Liver (tissue), 10 donors: ENCODE measurements at places on chromosomes 4 and X. TPM values are rescaled to one million over a fixed set of nuclear protein-coding genes. Genes with fewer than 3 reads are reported as not detected.

The DDIT4L gene
- polyA plus RNA-seq, result 0.13 TPM

DNA sequence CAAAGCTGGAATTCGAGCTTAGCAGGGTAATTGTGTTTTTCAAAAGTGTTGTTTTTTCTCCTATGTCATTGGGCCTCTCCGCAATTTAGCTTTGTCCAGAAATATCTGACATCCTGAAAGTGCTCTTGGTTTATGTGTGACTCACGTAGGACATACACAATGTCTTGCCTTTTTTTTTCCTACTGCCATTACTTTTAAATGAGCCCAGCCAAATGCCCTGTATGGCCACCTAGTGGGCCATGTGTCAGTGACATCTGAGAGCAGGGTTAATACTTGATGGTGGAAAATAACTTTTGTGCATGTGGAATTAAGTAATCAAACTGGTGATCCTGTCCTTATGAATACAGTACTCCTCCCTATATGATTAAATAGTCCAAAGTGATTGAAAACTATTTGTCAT is 1411.1 kb upstream of the TENM3 start:
- no peaks in the 10 kb centered on the region for H3K4me1 ChIP-seq
- no peak overlapping the region for H3K27ac ChIP-seq
- no peaks in the 10 kb centered on the region for H3K27me3 ChIP-seq
- H3K4me3 ChIP-seq, result no peak overlapping the region
- DNase-seq, result no peak

- no peak overlapping the region for H3K4me3 ChIP-seq
- no peaks in the 10 kb centered on the region for H3K27me3 ChIP-seq
- no peak for DNase-seq
- H3K36me3 ChIP-seq, result no peaks in the 10 kb centered on the region
- no peaks in the 10 kb centered on the region for H3K4me1 ChIP-seq
Observed at GRCh38 chr4:134144337-134144736, 57.3 kb downstream of the PABPC4L start.

GRCh38 chr4:88043001-88043400 is 35.6 kb downstream of the PKD2 start:
- H3K36me3 ChIP-seq, result peaks cover 12% of the 10 kb centered on the region
- H3K4me3 ChIP-seq, result no peak overlapping the region
- no peaks in the 10 kb centered on the region for H3K27me3 ChIP-seq
- no peaks in the 10 kb centered on the region for H3K4me1 ChIP-seq

DNA sequence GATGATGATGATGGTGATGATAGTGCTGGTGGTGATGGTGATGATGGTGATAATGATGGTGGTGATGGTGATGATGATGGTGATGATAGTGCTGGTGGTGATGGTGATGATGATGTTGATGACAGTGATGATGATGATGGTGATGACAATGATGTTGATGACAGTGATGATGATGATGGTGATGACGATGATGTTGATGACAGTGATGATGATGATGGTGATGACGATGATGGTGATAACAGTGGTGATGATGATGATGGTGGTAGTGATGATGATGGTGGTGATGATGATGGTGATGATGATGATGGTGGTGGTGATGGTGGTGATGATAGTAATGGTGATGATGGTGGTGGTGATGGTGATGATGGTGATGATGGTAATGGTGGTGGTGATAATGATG is 80.1 kb upstream of the MXRA5 start:
- no peaks in the 10 kb centered on the region for H3K4me1 ChIP-seq
- no peaks in the 10 kb centered on the region for H3K36me3 ChIP-seq
- no peak overlapping the region for H3K4me3 ChIP-seq
- H3K27me3 ChIP-seq, result no peaks in the 10 kb centered on the region
- DNase-seq, result no peak
- no peak overlapping the region for H3K27ac ChIP-seq
